ENCODE measurements at places on chromosomes 2 and 18.

DNA sequence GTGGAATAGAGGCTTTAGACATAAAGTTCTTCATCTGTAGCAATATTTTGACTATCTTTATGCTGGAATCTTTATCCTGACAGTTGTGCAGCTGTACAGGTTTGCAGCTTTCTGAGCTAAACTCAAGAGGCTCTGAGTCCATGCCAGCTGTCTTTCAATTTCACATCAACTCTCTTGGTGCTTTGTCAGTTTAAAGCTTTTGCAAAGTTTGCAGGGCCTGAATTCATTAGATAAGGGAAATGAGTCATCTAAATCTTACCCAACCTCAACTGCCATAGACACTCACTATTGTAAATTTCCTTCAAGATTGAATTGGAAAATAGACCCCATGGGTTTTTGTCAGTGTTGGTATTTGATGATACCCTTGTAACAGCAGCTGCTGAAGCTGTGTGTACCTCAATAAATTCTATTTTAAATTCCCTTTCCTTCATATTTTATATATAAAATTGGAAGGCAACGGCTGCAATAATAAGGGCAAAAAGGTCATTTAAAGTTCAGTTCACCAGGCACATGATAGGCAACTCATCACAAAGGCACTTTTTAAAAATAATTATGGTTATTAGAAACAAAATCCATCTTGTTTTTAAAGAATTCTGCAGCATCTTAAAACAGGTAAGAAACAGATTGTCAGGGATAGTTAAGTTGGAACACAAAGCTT is 169.9 kb upstream of the SLC39A10 start:
- peak; percentile 75 for DNase-seq

GRCh38 chr2:136121204-136121910 is 3.4 kb upstream of the CXCR4 start:
- no peak for DNase-seq

GRCh38 chr2:179594268-179595112 is 266.9 kb downstream of the ZNF385B start:
- DNase-seq, result no peak

GRCh38 chr2:77519888-77520506 is 2.2 kb downstream of the LRRTM4 start:
- no peak for DNase-seq

- no peak for DNase-seq
Observed at GRCh38 chr2:113190871-113191270, 17.1 kb downstream of the PSD4 start.

GRCh38 chr18:63348508-63349136 is 18.4 kb downstream of the KDSR start:
- no peak for DNase-seq

DNA sequence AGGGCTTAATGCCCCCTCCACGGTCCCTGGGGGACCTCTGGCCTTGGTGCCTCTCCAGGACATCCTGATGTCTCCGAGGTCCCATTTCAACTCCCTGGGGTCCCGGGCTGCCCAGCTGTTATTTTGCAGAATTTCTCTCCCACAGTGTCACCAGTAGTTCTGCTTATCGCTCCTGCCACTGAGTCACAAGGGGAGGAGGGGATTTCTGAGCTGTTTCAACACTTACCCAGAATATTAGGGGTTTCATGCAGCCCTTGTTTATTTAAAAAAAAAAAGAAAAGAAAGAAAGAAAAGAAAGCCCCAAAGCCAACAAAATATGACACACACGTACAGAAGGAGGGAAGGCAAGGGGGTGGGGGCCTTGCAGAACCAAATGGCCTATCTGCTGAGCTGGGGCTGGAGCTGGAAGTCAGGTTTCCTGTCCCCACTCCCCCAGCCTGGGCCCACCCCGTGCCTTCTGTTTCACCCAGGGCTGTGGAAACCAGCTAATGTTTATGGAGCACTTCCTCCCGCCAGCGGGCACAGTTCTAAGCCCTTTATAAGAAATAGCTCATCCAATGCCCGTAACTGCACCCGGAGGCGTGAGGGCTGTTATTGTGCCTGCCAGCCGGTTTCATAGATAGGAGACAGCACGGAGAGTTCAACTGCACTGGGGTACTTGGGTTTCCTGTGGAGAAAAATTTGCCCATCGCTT is 8.4 kb upstream of the ARID5A start:
- no peak for DNase-seq

DNA sequence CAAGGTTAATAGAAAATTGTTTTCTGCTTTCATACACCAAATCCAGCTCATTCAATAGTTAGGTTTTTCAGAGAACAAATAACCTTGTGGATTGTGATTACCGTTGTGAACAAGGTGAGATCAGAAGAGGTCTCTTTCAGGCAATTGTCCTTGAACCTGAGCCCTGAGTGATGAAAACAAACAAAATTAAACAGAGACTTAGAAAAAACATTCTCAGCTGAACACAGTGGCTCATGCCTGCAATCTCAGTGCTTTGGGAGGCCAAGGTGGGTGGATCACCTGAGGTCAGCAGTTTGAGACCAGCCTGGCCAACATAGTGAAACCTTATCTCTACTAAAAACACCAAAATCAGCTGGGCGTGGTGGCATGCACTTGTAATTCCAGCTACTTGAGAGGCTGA is 68.1 kb downstream of the HNMT start:
- DNase-seq, result no peak

DNA sequence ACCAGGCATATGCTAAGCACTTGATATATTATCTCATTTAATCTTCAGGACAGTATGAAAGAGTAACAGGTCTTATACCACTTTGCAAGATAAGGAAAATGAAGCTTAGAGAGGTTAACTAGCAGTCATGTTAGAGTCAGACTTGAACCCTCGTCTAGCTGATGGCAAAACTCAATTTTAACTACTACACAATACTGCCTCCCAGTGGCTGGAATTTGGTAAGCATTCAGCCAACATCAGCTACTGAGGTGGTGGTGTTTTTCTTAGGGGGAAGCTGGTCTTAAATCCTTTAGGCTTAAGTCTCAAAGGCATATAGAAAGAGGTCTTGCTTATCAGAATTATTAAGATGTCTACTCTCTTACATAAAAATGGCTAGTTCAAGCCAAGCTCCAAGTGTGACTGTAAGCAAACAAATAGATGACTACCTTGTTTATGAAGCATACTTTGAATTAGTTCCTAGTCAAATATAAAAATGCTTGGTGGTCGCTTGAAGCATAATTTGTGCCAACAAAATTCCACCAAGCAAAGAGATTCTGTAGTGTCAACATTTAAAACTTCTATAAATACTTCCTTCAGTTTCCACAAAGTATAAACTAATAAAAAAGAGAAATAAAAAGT is 325.4 kb upstream of the FIGN start:
- DNase-seq, result peak; percentile 37

DNA sequence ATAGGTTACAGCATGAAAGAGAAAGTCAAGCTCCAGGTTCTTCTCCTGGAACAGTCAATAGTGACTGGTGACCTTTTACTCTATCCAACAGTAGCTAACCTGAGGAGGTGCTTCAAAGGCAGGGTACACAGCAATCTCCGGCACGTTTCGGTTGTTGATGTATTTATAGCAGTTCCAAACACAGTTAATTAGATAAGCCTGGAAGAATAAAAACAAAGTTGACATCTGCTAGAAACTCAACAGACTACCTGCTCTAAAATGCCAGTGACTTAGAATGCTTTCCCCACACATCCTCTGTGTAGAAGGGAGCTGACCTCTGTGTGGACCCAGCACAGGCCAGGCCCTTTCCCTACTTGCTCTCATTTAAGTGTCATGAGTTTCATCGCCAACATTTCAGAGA is 17.2 kb downstream of the LAPTM4A start:
- DNase-seq, result no peak

DNA sequence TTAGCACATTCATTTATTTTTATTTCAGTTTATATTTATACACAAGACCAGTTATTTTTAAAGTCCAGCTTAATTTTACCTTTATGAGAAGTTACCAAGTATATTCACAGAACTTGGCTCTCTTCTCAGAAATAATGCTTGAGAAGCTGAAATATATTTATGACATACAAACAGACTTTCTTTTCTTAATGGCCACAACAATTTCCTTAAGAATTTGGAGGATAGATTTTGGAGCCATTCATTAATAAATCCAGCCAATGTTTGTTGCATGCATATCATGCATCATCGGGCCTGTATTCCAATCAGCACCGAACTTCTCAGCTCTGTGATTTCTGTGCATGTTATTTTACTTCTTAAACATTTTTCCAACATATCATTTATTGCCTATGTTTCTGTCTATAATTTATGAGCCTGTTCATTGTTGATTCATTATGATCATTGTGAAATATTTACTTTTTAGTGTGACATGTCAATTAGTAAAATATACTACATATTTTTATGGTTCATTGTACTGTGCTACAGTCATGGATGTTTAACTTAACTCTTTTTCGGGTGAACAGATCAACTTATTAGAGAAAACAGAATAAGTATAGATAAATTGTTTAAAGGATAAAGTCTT is 3.5 kb downstream of the GULP1 start:
- DNase-seq, result no peak

GRCh38 chr2:133884739-133885381 is 316.6 kb upstream of the NCKAP5 start:
- DNase-seq, result no peak

DNA sequence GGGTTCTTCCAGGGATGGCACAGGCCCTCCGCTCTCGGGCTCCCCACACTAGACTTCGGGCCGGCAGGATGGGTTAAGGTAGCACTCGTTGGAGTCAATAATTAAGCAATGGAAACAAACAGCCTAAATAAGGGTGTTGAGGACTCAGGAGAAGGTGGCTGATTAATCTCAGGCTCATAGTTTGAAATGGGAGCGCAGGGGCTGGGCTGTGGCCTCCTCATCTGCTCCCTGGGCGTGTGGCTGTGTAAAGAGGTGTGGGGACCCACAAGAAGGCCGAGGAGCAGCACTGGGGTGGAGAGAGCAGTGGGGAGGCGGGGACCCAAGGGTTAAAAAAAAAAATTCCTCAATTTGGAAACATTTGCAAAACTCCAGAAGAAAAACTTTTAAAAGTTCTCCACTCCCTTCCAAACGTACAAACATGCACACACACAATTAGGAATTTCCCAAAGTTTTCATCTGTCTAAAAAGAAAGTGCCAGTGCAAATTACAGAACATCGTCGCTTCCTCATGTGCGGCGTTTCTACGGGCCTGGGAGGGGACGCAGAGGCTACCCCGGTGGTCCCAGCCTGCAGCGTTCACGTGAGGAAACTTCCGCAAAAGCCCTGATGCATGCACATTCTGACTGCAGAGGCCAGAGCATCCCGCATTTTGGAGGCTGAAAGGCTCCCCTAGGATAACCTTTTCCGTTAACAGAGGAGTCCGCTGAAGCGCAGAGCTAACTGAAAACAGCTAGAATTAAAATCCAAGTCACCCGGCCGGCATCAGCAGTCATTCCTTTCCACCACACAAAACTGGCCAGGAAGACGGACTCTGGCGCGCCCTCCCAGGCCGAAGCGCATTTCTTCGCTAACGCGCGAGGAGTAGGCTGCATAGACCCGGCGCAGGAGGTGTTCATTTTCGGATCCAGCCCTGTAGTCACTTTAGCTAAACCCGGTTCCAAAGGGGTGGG is 1.0 kb upstream of the TUBB6 start:
- no peak for DNase-seq

- no peak for DNase-seq
Observed at GRCh38 chr2:189602233-189602632, 21.6 kb upstream of the SLC40A1 start.

GRCh38 chr2:205766779-205767359 is 84.6 kb downstream of the NRP2 start:
- peak; percentile 45 for DNase-seq

- DNase-seq, result no peak
Observed at GRCh38 chr2:109630441-109631430, 16.6 kb downstream of the SOWAHC start.

GRCh38 chr2:17470855-17471641 is 47.2 kb downstream of the RAD51AP2 start:
- no peak for DNase-seq

- peak; percentile 23 for DNase-seq
Observed at GRCh38 chr2:191866675-191867506, 20.0 kb upstream of the CAVIN2 start.

DNA sequence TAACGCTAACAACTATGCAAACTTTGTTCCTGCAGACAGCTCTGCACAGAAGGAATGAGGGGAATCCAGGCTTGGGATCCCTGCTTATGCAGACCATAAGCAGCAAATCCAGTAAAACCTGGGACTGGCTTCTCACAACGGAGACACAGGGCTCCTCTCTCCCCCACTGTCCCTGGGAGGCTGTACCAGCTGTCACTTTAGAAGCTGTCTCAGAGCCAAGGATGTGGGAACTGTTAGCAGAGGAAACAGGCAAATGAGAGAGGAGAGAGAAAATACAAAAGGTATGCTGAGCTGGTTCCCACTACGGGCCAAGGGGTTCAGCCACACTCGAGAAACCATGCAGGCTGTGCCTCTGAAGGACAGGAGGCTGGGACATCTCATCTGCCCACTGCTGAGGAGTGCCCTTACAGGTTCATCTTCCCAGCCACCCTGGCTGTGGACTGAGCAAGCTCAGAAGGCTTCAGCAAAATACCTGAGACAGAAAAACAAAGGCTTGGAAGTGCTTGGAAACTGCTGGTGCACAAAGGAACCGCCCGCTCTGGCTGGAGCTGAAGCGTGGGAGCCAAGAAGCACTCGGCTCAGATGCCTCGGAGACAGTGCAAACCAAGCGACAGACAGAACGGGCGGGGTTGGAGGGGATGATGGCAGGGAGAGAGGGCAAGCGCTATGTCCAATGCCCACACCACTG is 72.5 kb downstream of the FAM210A start:
- DNase-seq, result no peak

GRCh38 chr2:142100970-142101369 is 29.8 kb downstream of the LRP1B start:
- no peak for DNase-seq

- DNase-seq, result no peak
Observed at GRCh38 chr2:74233648-74234047, 35.2 kb downstream of the MTHFD2 start.

GRCh38 chr2:54247115-54247514 is 8.9 kb downstream of the TSPYL6 start:
- no peak for DNase-seq

GRCh38 chr2:1874950-1875349 is 130.6 kb upstream of the PXDN start:
- DNase-seq, result no peak

- DNase-seq, result no peak
Observed at GRCh38 chr2:46246790-46247189, 50.4 kb upstream of the EPAS1 start.

DNA sequence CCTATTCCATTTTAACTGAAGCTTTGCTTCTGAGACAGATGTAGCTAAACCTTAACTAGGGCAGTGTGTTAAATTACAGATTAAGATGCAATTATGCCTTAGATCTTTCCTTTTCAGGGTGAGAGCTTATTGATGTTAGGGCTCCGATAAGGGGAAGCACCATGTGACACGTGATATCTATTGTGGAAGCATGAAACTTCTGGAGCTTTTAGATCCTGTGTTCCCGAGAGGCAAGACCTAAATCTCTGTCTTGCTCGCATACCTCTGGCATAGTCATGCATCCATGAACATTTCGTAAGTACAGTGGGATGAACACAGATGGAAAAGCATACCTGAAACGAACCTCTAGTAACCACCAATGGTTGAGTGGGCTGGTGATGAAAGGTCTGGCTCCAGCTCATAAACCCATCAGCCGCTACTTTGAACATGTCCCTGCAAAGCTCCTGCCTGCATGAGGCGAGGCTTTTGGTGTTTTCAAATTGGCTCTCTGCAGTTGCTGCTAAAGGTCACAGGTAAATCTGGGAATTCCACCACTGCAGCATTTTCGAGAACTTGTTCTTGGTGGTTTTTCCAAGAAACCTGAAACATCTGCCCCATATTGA is 3.7 kb upstream of the NRP2 start:
- no peak for DNase-seq

GRCh38 chr2:126748188-126748760 is 92.3 kb downstream of the GYPC start:
- no peak for DNase-seq
